Fibroblast of the aortic adventitia (primary cell): ENCODE measurements at places on chromosomes 12 and 14.

GRCh38 chr12:15629761-15630160, 159.4 kb downstream of the EPS8 start:
- peak; percentile 69 for DNase-seq

- DNase-seq = no peak
Measured at GRCh38 chr14:66498311-66498710, 9.6 kb upstream of the GPHN start.

DNA sequence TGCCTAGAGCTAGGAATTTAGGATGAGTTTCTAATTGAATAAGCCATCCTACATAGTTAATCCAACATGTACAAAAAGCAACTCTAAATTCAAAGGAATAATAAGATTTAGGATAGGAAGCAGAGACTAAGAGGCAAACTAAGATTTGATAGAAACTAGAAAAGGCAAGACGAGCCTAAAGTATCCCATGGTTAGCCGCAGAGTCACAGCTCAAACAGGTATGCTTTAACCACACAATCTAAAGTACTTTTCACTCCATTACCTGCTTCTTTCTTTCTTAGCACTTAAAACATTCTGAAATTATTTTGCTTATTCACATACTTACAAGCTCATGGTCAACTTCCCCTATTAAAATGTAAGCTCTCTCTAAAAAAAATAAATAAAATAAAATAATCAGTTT, 51.8 kb downstream of the OTOGL start:
- DNase-seq = no peak

GRCh38 chr14:23638414-23639047, 2.4 kb downstream of the DHRS2 start:
- no peak for DNase-seq

DNA sequence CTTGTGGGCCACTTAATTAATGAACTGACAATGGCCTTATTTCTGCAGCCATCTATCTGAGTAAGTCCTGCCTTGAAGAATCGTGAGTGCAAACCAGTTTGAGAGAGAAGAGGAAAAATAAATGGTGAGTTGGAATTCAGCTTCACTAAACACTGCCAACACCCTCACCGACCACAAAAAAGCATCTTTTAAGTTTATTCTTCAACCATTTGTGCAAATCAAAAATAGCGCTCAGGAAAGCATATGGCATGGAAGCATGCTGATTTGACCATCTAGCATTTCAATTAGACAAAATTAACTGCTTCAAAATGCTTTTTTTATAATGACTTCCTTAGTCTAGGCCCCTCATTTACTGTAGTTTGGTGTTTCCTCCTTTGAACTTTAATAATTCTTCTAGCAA, 294.0 kb downstream of the PPFIA2 start:
- DNase-seq = no peak

DNA sequence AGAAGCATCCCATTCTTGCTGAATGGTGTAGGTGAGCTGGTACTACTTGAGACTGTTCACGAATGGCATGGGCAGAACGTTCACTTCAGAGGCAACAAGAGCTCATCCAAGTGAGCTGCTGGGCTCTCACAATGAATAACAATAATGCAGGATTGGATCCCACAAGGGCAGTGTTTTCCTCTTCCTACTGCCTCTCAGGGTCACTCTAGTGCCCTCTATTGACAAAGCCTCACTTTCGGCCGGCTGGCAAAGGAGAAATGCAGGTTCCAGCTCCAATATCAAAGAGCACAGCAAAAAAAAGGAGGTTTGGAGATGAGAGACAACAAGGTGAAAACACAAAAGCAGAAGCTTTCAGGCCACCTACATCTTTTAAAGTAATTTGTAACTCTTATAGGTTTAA, 74.6 kb upstream of the MYF6 start:
- no peak for DNase-seq

DNA sequence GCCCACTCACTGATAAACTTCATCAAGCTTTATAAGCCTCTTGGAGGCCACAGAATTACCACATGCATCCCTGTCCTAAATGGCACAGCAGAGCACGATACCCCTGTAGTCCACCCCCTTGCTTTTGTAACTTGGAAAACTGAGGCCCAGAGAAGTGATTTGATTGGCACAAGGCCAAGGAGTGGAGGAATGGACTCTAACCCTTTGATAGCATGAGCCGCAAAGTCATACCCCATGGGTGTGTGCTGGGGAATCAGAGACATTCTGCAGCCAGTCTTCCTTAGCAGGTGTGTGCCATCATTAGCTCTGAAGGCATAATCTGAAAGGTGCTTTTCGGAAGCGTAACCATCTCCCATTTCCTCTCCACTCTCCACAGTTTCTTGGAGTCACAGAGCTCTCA, 28.5 kb upstream of the PWP1 start:
- DNase-seq = no peak

DNA sequence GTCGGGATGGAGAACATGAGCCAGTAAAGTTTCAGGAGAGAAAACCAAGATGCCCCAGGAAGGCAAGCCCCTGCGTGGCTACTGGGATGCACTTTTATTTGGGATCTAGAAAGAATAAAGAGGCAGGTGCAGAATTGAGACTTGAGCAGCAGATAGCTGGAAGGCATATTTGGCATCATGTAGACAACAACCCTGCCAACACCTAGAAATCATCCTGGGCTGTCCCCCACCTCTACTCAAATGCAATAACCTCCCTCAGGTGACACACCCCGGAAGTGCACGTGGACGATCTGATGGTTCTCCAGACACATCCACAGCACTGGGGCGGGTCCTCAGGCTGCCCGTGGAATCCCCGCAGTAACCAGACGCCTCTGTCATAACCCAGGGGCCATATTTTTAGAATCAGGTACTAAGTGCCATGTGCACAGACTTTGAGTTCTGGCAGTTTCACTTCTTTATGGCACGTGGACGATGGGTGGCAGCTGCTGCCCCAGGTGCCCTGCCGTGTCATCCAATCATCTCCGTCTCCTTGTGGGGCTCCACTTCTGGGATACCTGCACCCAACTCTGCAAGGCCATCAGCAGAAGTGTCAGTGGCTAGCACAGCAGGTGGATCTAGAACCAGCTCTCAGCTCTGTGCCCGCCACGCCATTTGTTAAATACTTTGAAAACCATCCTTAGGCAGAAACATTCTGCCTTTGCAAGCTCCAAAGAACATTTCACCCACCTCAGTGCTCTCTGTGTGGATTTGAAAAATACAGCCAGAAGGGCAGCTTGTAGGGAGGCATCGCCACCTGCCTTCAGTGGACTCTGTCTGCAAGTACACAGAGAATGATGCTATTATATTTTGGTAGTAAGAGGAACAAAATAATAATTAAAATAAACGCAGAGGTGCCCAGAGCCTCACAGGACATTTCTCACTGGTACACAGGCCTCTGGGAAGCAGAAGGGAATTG, 771.7 kb upstream of the TMEM132C start:
- no peak for DNase-seq

GRCh38 chr14:50452979-50453705, 56.5 kb upstream of the CDKL1 start:
- peak; percentile 90 for DNase-seq

- DNase-seq = no peak
Measured at GRCh38 chr14:29126361-29126760, 359.8 kb downstream of the FOXG1 start.

DNA sequence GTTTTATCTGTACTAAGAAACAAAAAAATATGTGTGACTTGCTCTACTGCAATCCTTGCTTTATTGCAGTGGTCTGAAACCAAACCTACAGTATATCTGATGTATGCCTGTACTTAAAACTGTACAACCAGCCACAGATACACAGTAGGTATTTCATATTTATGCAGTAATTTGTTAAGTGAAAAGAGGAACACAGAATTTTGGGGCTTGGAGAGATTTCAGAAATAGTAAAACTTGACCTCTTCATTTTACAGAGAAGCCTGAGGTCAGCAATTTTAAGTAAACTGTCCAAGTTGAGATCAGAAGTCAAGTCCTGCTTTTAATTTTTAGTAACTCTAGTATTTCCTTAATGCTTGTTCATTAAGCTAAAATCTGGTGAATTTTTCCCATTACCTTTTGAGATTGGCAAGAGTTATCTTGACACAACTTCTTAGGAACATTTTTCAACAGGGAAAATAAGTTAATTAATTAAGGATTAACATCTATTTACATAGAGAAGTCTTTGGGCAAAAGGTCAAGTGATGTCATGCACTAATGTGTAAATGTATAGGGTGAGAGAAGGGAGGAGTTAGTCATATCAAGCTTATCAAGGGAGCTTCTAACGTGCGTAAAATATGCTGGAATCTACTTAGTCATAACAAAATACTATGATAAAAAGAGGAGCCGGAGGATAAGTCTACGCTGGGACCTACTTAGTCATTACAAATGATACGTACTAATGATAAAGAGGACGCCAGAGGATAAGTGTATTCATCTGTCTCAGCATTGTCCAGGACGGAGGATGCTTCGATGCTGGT, 66.0 kb upstream of the GTF2A1 start:
- no peak for DNase-seq

DNA sequence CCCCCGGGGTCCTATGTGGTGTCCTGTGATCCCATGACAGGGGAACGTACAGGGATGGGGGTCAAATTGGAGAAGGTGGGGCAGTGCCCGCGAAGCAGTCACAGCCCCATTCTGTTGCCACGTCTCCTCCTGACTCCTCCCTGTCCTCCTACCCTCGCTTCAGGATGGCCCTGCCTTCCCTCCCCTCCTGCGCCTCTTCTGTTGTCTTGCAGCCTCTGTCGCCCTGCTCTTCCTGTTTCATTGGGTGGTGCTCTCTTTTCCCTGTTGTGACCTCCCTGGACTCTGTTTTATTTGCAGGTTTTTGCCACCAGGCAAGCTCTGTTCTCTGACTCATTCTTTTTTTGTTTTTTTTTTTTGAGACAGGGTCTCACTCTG, 18.7 kb downstream of the CABP1 start:
- DNase-seq = no peak

DNA sequence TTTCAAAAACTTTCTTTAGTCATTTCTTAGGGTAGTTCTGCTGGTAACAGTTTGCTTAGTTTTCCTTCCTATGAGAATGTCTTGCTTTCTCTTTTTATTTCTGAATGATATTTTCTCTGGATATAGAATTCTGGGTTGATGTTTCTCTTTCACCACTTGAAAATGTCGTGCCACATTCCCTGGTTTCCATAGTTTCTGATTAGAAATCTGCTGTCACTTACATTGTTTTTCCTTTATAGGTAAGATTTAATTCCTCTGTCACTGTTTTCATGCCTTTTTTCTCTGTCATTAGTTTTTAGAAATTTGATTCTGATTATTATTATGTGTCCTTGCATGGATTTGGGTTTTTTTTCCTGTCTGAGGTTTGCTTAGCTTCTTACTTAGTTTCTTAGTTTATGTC, 77.3 kb upstream of the PCNX4 start:
- no peak for DNase-seq

DNA sequence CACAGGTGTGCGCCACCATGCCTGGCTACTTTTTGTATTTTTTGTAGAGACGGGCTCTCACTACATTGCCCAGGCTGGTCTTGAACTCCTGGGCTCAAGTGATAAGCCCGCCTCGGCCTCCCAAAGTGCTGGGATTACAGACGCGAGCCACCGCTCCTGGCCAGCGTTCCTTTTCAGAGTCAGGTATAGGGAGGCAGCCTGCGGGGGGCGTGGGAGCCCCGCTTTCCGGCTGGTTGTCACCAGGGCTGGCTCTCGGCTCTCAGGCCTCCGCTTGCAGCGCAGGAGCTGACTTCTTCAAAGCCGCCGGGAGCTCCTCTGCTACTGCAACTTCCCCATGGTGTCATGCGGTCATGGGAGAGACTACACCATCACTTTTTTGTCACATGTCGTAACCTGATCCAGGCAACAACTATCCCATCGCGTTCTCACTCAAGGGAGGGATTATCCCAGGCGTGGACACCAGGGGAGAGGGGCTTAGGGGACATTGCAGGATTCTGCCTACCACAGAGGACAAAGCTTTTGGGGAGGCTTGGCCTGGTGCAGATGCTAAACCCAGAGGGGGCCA, 129.4 kb downstream of the SCARB1 start:
- DNase-seq = no peak
